ENCODE measurements at places on chromosomes 5 and 9.

- DNase-seq = no peak
Measured at GRCh38 chr5:5169466-5169865, 29.3 kb downstream of the ADAMTS16 start.

DNA sequence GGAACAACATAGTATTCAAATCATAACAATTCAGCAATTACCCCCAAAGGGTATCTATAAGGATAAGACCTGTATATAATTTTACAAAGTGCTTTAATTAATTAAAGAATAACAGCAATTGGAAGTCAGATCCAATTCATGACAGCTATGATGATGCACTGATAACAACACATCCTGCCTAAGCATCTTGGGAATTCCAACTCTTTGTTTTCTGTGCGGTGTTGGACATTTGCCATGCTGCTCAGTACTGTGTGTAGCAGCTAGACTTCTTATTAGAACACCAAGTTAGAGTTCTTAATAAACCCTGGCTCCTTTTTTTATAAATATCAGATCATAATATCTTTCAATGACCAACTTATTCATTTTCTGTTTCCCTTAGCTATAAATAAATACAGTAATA is 209.0 kb downstream of the SEC61B start:
- DNase-seq = no peak

DNA sequence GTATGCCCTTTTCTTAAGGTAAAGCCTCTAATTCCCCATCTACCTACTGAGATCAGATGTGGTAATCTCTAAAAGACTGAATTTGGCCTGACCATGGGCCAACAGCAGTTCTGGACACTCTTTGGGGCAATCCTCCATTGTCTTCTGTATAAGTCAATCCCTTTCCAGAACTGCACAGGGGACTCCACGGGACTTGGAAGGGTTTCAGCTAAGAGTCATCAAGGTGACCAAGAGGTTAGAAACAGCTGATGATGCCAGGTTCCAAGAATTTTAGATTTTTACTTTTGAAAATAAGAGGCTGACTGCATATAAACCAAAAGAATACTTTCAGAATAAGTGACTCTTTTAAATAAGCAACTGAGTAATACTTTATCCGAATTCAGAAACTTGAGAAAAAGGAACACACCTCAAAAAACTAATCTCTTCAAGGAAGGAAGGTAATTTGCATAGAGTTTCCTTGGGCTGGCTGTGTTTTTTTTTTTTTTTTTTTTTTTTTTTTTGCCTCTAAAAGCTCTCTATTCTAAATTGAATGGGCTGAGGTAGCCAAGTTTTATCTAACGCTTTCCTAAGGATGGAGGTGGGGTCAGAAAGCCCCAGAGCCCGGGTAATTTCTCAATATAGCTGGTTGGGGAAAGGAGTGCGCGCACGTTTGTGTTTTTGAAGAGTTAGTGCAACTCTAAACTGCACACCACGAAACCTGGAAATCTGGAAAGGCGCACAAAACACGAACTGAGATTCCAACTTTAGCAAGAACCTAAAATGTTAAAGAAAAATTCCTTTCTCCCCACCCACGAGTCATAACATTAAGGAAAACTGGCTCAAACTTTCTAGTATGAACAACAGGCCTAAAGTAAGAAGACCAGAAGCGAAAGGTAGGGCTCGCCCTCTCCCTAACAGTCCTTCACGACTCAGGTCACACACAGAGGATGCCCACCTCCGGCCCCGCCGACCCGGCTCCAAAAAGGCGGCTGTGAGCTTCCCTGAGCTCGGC is 1.3 kb downstream of the VCP start:
- no peak for DNase-seq

DNA sequence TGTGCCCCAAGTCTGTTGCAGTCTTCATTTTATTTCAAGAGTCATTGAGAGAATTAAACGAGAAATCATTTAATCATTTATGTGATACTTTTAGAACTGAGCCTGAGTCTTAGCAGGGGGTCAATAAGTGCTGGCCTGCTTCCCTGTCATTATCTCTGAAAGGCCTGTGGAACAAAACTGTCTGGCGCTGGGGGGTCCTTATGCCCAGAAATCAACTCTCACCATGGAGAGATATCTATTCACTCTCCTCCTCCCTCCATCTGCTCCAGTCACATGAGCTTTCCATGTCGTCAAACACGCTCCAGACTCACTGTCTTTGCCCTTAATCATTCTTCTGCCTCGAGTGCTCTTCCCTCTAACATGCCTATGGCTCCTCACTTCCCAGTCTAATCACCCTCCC is 136.8 kb downstream of the ESM1 start:
- DNase-seq = no peak

DNA sequence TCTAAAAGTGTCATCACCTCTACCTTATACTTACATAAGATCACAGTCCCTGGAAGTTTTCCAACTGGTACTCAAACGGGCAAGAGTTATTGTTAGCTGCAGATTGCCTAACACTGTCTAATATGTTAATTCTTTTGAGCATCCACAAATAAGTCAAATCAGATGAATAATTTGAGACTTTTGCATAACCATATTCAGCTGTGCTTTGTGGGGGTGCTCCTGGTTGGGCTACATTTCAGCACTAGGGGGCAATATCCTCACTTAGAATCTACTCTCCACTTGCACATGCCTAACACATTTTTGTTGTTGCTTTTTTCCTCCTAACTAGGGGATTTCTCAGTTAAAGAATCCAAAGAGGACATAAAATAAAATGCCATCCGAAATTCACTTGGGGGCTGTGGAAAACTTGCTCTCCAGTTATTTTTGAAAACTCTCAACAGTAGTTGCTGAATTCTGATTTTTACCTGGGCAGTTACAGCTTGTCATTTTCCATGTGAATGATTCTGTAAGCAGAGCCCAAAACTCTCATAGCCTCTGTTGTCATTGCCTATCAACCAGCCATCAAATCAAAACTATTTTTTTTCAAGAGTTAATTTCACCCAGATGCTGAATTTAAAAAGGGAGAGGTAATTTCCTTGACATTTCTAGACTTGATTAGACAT is 71.5 kb downstream of the TRIM36 start:
- DNase-seq = peak; percentile 63

DNA sequence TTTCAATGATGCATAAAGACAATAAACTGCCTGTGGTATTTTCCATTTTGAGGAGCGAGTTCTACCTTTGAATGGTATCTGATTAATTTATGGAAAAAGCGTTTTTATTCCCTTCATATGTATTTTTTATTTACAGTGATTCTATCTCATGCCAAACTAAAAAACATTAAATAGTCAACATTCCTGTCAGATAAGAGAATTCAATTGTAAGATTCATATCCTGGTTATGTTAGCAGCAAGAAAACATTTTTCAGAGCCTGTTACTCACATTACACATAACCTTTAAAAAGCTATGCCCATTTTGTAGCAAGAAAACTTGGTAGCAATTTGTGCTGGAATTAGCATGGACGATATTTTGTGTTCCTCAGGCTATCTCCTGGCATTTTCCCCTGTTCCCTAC is 55.1 kb upstream of the PRLR start:
- no peak for DNase-seq

- DNase-seq = no peak
Measured at GRCh38 chr9:96186591-96187011, 115.4 kb downstream of the HSD17B3 start.

DNA sequence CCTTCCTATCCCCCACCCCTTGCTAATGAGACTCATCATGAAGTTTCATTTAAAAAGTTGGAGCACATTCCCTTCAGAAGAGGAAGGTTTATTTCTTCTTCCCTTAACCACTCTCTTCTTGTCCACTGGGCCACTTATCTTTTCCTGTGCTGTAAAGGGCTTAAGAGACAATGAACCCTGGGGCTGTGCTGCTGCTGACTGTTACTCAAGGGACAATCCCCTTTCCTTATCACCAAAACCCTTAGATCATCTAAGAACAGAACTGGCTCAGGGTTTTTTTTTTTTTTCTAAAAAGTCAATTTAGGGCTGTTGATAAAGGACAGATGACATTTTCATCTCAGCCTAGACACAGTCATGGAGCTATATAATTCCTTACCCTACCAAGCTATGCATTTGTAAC is 29.6 kb downstream of the CAPSL start:
- DNase-seq = peak; percentile 39

- no peak for DNase-seq
Measured at GRCh38 chr5:115599924-115600323, 2.4 kb downstream of the TICAM2 start.

DNA sequence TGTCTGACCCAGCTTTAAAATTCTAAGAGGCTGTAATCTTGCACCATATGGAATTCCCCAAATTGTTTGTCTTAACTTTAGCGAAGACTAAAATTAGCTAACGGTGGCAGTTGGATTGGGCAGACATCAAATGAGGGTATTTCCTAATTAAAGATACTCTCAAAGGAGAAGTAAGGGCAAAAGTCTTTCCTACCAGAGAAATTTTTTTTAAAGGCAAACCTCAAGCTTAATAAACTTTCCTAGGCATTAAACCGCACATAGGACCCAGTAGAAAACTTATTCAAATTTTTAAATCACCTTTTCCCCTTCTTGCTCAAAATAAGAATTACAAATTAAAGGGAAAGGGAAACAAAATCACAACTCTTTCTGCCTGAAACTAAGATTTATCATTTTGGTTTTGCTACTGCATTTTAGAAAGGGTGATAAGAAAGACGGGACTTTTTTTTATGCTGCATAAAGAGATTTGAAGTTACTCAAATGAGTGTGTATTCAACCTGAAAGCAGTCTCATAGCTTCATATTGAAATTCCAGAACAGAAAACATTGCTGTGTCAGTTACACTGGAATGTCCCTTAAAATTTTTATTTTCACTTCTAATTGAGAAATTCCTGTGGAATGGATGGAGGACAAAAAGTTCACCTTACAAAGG is 189.1 kb upstream of the PTGER4 start:
- no peak for DNase-seq

DNA sequence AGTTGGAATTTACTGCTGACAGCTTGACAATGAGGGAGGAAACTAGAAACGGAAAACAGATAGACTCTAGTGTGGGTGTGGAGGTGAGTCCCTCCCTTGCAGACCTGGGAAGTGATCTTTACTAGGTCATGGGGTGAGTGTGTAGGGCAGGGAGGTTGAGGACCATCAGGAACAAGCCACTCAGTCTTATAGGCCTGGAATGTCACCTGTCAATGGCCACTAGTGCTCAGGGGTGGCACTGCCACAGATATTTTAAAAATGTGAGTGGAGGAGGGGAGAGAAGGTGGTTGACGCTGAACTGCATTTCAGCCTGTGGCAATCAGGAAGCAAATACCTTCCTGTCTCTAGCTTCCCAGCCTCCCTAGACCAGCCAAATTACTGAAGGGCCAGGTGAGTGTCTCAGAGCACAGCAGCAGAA is 9.0 kb downstream of the OR2S2 start:
- DNase-seq = no peak

- DNase-seq = peak; percentile 33
Measured at GRCh38 chr5:14675865-14676300, 11.4 kb downstream of the OTULIN start.

DNA sequence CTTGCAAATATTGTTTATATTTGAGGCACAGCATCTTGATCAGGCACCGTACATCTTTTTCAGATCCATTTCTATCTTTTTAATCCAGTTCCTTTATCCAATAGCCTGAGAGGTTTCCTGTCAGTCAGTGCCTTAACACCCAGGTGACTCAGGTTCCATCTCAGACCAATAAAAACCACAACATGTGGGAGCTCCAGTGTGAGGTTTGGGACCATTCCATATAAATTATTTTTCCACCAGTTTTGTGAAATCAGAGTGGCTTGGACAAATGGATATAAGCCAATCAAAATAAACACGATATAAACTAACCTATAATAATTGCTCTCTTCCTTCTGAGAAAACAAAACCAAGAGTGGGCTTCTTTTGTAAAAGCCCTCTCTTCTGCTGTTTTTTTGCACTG is 351.3 kb downstream of the NTRK2 start:
- DNase-seq = no peak

DNA sequence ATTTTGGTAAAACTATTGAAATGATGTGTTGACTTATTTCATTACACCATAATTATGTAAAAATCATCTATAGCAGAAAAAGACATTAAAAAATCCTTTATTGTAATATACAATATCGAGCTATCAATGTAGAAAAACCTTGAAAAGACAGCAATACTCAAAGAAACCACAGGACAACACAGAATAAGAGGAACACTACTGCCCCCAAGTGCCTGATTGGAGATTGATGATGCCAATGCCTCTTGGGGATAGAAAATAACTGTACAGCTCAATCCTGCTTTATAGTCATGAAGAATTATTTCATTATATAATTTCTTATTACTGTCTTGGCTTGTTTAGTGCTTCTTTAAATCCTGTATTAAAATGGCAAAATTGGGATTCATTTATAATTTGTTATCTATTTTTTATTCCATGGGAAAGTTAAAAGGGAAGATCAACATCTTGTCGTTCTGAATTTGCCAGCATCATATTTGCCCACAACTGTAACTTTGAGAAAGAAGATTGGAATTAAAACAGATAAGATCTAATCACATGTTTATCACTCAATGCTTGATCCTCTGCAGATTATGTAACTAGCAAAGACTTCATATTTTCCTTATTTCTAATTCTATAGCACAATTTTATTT is 337.5 kb downstream of the CDH9 start:
- DNase-seq = peak; percentile 38

DNA sequence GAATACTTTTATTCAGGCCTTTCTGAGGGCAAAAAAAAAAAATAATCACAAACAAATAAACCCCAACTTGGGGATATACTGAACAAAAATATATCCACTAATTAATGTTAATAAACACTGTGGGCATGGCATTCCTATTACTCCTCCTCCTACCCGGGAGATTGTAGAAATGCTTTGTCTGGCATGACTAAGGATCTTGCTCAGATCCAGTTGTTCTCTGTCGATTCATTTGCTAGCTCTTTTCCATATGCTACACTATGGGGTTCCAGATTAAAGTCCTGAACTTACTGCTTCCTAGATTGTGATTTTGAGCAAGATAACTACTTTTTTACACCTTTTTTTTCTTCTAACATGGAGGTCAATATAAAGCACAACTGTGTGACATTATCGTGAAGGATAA is 102.2 kb upstream of the PRR16 start:
- DNase-seq = no peak

DNA sequence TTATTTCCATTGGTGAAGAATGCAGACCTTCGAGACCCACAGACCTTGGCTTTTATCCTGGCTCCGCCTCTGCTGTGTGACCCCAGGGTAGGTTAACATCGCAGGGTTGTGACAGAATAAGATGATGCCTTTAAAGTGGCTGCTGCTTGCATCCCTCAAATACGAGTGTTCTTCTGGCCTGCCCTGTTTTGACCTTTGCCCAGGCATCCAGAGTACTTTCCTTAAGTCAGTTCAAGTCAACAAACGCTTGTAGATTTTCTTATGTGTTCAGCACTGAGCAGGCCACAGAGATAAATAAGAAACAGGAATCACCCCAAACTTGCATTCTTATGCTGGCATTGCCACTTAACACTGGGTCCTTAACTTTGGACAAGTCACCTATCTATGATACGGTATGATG is 50.2 kb downstream of the GPR21 start:
- no peak for DNase-seq

- no peak for DNase-seq
Measured at GRCh38 chr5:83313436-83313835, 158.1 kb upstream of the VCAN start.

GRCh38 chr9:34291023-34291422 is 38.0 kb downstream of the KIF24 start:
- no peak for DNase-seq

- no peak for DNase-seq
Measured at GRCh38 chr5:41433552-41434181, 76.7 kb downstream of the PLCXD3 start.

Data from SK-N-SH (cell line).